ENCODE measurements at places on chromosomes 1 and 21.

DNA sequence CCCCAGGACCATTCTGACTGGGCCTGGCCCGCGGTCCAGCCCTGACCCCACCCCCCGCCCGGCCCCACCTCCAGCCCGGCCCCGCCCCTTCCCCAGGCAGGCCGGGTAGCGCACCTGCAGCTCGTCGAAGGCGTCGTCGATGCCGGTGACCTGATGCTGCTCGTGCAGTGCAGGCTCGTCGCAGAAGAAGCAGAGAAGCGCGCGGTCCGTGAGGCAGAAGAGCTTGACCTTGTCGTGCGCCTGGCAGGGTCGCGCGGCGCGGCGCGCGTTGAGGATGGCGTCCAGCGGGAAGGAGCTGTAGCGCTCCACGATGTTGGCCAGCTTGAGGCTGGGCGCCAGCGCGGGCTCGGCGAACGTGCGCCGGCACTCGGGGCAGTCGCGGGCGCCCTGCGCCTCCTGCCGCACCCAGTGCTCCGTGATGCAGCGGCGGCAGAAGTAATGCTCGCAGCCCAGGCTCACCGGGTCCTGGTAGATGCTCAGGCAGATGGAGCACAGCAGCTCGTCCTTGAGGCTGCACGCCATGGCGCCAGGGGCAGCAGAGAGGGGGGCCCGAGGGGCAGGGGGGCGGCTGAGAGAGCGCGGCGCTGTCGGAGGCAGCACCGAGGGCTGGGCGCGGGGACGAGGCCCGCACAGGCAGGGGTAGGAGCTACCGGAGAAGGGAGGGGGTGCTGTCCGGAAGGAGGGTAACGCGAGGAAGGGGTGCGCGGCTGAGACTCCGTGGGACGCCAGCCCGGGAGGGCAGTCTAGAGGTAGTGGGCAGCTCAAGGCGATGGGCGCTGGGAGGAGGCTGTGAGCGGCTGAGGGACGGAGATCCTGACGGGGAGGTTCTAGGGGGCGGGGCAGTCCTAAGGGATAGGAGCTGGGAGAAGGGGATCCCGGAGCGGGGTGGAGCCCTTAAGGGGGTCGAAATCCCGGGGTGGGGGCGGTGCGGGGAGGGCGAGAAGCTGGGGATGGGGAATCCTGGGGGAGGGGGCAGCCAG is 642 bp downstream of the TRIM62 start:
- no peak for DNase-seq

- no peak for DNase-seq
These were observed 28.8 kb upstream of the CCSAP start for GRCh38 chr1:229371624-229372023.

GRCh38 chr1:114322734-114323133 is 169.1 kb upstream of the SYT6 start:
- DNase-seq, result no peak

GRCh38 chr1:30689901-30690645 is 33.3 kb downstream of the MATN1 start:
- DNase-seq, result no peak

DNA sequence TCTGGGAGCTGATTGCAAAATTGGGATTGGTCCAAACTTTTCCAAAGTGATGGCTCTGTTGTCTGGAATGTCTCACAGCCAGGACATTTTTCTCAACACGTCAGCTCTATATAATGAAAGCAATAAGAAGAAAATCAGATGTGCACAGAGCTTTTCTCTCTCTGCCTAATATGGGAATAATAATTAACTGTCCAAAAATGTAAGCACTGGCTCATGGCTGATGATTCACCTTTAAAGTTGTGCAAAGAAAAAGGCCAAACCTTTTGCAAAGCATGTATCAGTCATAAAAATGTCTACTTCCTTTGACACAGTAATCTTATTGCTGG is 30.4 kb downstream of the ZNF281 start:
- DNase-seq, result no peak

DNA sequence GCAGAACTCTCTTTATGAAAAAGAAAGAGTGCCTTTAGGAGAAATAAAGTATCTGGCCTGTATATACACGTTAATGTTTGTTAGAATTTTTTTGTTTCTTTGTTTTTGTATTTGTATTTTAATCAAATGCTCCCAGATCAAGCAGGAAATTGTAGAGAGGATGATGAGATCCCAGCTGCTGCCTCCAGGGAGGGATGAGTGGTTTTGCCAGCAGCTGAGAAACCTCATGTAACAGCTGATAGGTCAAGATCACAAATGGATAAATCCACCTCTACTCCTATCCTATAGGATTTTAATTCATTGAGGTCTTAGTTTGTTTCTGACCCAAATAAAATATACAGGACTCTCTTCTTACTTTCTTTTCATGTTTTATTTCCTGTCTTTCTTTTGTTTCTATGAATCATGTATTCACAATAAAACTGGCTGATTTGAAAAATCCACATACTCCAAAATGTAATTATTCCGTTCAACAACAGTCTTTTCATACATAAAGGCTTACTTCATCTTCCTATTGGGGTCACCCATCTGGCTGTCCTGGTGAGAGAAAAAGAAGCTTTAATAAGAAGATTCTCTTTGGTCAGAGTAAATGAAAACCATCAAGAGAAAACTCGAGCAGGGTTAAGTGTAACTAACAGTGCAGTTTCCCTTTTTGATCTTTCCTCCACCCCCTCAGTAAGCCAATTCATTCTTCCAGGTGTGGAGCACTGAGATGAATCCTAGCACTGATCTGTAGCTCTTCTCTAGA is 129.3 kb upstream of the PLPPR5 start:
- DNase-seq, result no peak

DNA sequence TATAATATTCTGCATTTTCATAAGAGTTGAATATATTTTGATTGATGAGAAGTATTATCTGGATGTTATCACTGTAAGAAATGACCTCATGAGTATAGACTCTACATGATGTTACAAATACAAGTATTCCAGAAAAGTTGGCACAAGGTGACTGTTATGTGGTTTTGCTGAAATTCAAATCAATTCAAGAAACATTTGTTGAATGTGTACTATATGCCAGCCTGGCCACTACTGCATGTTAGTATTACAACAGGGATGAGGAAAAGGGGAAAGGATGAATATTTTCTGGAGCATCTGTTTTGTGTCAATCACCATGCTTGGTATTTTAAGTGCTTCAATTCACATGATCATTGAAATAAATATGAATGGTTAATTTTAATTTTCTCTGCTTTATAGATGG is 250.9 kb upstream of the PBX1 start:
- no peak for DNase-seq

DNA sequence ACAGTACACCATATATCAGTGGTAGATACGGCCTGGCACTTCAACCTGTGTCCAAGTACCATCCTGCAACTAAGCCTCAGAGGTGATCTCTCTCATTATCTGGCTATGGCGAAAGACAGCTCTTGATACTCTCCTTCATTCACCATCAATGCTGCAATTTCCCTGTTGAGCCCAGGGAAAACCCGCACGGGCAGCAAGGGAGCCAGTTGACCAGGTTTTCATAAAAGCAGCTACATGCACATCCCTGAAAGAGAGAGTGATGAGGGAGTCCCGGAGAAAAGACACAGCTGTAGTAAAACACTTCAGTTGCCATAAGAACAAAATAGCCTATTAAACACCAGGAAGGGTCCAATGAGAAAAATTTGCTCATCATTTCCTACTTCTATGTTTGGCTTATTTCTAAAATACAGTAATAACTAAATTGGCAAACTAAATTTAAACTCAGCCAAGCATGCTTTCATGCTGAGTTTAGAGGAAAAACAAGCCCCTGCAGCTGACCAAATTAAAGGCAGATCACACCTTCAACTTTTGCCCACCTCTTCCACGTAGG is 68.3 kb downstream of the CAPZB start:
- no peak for DNase-seq

DNA sequence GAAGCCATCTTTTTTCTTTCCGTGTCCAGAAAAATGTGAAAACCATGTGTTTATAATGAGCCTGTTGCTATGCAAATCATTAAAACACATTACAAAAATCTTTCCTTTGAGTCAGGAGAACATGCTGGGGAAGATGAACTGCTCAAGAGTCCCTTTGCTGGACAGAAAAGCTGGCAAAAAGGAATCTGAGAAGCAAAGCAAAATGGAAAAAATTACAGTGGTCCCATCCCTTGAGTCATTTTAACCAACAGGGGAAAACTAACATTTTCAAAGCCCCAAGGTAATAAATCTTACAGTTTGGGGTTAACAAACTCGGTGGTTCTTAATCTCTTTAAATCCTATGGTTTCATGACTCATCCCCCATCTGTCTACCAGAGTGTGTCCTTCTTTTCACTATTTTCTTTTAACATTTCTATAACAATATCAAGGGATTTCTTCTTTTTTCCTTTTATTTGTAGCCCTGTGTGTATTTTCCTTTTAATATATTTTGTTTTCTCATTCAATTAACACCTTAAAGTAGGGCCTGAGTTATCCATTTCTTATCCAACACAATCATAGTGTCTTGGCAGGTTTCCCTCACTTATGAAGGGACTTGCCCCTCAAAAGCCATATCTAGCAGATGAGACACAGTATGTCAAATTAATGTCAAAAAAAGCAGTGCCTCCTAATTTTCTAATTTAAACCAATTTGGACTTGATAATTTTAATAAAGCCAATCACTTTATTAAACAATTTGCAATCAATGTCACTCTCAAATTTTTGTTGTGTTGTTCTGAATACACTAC is 105.4 kb downstream of the PTPN14 start:
- no peak for DNase-seq

All from stimulated activated CD8-positive, alpha-beta memory T cell treated with anti-CD3 and anti-CD28 coated beads, Interleukin-2, amount 100 ng/mL, for 1 hour (primary cell).